ENCODE measurements at places on chromosomes 12 and 14.

- DNase-seq = no peak
Observed at GRCh38 chr12:3670083-3670620, 82.8 kb downstream of the CRACR2A start.

DNA sequence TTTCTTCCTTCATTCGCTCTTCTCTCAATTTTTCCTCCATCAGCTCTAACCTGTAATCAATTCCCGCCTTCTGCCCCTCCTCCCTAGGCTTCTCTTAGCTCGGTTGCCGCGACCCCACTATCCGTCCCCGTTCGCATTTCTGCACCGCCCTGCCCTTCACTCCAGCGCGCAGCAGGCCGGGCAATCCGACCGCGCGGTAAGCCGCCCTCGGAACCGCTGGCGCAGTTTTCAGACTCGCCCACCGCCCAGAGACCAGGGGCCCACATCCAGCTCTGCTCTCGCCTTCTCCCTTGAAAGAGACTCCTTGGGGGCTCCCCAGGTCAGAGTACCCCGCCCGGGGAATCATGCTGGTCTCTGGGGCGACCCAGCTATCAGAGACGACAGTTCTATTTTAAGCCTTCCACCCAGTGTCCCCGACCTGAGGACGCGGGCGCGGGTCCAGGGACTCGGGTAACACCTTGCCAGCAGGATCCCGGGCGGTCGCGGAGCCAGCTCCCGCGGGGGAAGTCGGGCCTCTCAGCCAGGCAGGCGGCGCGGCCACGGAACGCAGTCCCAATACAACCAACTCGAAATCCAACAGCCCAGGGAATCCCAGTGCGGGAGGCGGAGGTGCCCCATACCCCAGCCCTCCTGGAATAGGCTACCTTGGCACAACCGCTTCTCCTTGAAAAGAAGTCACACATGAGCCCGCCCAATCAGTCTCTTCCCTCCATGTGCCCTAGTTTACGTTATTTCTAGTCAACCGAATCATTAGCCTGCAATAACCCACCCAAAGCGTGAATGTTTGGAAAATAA is 5.7 kb upstream of the SLC38A4 start:
- peak; percentile 85 for DNase-seq

GRCh38 chr12:22032732-22033131 is 13.3 kb upstream of the CMAS start:
- DNase-seq = no peak

GRCh38 chr12:81888106-81888740 is 129.1 kb upstream of the PPFIA2 start:
- DNase-seq = no peak

DNA sequence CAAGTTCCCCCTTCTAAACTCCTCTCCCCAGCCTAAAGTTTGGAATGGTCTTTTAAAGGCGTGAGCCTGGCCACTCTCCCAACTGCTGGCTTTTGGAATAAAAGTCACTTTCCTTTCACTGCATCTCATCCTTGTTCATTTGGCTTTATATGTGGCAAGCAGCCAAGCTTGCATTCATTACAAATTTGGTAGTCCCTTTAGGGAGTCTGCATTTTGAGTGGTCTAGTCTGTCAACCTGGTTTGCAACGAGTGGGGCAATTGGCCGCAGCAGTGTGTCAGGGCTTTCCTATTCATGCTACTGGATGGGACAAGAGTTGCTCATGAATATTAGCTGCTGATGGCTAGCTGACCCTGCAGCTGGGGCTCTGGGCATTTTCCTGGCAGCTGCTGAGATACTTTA is 57.0 kb downstream of the CATSPERB start:
- DNase-seq = no peak

GRCh38 chr14:37708481-37708880 is 113.1 kb downstream of the TTC6 start:
- no peak for DNase-seq

DNA sequence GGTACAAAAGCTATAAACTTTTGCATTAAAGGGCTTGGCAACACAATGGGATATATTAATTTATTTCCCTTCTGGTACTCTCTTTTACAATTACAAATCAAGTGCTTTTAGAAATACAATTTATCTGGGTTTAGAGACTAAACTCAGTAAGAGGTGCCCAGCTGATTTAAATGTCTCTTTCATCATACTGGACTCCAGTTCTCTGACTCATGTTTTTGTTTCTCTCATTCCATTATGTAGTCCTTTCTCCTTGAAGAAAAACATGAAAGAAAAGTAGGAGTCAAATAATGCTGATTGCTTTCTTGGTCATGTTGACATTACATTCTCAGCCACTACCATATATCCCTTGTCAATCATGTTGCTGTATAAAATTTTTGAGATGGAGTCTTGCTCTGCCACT is 36.3 kb upstream of the CFL2 start:
- no peak for DNase-seq

DNA sequence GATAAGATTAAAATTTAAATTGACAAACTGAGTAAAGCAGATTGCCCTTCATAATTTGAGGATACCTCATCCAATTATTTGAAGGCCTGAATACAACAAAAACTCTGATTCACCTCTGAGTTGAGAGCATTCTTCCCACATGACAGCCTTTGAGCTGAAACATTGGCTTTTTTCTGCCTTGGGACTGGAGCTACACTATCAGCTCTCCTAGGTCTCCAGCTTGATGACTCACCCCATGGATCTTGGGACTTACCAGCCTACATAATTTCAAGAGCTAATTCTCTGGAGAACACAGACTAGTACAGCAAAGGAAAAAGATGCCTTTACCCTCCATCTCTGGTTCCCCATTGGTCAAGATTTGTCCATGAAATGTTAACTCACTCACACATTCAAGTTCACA is 555.1 kb downstream of the FOXG1 start:
- DNase-seq = no peak

DNA sequence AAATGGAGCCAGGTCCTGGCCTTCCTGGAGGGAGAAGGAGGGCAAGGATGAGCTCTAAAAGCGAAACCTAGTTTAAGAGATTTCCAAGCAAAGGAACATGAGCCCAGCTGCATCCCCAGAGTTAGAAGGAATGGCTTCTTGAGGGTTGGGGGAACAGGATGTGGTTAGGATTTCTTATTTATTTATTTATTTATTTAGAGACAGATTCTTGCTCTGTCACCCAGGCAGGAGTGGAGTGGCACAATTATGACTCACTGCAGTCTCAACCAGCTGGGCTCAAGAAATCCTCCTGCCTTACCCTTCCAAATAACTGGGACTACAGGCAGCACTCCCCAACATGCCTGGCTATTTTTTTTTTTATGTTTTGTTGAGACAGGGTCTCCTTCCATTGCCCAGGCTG is 25.3 kb upstream of the TMEM106C start:
- no peak for DNase-seq

DNA sequence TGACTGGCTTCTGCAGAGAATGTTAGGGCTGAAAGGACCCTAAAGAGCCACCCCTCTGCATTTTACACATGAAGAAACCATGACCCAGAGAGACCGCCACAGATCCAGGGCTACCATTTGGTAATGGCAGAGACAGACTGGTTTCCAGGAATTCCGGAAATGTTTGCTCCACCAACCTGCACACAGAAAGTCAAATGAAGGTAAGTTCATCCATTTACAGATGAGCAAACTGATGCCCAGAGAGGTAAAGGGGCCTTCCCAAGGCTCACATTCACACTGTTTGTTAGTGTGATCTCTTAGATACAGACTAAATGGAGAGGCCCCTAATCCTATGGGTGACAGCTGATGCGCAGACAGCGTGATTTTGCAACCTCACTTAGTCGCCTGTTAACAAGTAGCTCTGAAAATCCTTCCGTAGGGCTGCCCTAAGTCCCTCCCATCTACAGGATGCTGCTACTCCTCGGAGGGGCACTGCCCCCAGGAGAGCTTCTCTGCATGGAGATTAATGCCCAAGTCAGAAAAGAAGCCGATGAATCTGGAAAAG is 33.8 kb downstream of the ZFP36L1 start:
- DNase-seq = no peak

GRCh38 chr14:30799933-30800332 is 74.4 kb upstream of the COCH start:
- DNase-seq = no peak

DNA sequence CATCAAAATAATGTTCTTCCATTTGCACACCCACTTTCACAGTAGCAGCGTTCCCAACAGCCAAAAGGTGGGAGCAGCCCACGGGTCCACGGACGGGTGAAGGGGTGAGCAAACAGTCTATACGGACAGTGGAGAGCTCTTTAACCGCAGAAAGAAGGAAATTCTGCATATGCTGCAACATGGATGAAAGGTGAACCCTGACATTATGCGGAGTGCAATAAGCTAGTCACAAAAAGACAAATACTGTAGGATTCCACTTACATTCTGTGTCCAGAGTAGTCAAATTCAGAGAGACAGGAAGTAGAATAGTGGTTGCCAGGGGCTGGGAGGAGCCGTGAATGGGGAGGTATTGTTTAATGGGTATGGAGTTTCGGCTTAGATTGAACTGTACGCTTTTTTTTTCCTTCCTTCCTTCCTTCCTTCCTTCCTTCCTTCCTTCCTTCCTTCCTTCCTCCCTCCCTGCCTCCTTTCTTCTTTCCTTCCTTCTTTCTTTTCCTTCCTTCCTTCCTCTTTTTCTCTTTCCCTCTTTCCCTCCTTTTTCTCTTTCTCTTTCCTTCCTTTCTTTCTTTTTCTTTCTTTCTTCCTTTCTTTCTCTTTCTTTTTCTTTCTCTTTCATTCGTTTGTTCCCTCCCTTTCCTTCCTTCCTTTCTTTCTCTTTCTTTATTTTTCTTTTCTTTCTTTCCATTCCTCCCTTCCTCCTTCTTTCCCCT is 15.8 kb upstream of the ANKRD9 start:
- DNase-seq = peak; percentile 53

GRCh38 chr14:62532181-62532580 is 513.1 kb downstream of the KCNH5 start:
- no peak for DNase-seq

DNA sequence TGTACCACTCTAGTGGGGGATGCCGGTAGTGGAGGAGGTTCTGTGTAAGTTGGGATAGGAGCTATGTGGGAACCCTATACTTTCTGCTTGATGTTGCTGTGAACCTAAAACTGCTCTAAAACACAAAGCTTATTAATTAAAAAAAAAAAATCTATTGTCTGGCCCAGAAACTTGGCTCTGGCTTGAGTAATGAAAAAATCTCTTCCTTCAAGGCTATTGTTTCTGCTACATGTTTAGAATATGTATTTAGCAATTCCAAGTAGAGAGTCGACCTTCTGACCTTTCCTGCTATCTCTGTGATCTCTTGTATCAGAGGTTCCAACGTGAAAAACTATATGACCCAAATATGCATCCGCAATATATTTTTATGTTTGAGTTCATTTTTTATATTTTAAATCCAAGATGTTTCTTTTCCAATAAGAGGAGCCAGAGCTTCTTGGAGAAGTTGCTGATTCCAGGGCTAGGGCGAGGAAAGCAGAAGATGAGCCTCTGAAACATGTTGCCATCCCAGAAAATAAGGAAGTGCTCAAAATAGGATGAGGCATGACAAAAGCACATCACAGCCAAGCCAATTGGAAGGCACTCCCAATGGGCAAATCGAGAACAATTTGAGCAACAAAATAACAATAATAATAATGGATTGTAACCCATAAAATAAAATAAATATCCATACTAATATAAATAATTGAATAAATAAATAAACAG is 184.6 kb upstream of the TMEM260 start:
- DNase-seq = no peak

GRCh38 chr12:131084341-131085011 is 130.8 kb downstream of the ADGRD1 start:
- DNase-seq = no peak

Data from upper lobe of left lung (tissue), 6 donors.